T-helper 2 cell (primary cell): ENCODE measurements at places on chromosomes 7 and 10.

DNA sequence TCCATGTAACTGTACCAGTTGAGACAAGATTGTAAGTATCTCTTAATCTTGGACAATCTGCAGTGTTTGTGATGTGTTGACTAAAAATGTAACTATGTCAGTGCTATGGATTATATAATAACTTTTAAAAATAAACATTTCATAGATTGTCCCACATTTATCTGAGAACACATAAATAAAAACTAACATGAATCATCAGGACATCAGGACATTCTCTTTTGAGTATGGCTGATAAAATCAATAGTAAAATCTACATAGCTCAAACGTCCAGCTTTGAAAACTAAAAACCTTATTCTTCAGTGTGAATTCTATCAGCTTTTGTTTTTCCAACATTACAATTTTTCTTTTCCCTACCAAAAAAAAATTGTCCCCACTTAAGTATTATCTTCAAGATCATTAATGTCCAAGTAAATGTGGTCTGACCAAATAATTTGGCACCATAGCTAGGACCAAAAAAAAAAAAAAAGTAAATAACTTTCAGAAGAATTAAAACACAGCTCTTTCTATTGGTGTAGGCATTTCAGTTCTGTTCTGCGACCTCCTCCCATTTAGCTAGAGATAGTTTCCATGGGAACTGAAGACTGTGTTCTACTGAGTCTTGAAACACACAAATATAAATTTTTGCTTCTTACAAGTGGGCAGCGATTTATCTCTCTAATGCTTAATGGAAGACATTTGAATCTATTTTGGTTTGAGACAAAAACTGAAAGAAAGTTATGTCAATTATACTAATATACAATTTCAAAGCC is 123.0 kb upstream of the SGCE start:
- no peak for DNase-seq

DNA sequence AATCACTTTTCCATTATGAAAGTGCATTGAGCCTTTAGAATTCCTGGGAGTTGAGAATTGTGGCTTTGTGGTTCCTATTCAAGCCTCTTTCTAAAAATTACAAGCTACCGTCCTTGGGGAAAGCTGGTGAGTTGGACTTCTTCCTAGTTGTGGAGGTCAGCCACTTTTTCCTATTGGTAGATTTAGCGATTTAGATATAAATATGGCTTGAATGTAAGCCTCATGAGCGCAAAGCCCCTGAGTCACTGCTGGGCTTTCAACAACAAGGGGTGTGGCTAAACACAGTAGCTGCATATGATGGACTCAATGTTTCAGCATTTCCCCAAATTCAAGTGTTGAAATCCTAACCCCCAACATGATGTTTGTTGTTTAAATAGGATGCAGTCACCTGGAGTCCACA is 150.0 kb upstream of the IGFBP3 start:
- no peak for DNase-seq

- DNase-seq: no peak
Observed at GRCh38 chr7:6505685-6506559, 45.3 kb downstream of the GRID2IP start.

DNA sequence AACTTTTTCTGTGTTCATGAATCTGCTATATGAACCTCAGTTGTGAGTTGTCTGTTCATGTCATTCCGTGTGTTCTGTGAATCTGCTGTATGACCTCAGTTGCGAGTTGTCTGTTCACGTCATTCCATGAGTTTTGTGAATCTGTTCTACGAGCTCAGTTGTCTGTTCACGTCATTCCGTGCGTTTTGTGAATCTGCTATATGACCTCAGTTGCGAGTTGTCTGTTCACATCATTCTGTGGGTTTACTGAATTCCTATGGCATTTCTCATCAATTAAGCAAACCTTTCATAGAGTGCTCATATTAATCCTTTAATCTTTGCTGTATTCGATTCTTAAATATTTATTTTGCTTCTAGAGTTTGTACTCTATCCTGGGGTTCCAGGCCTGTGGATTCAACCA is 150.6 kb downstream of the DIP2C start:
- no peak for DNase-seq

DNA sequence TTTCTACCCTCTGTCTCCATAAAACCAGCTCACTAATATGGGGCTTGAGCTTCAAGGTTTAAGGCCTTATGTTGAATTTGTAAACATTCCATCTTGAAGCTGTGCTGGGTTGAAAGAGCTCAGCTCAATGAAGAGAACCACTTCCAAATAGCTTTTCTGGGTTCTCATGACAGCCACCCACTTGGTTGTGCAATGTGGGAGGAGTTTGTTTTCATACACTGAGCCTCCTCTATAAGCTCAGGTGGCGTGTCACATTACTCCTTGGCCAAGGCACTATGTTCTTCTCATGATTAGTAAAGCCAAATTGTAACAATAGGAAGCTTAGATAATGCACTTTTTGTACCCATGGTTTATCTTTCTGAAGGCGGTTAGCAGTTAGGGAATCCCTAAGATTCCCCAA is 265.6 kb downstream of the PTEN start:
- no peak for DNase-seq

DNA sequence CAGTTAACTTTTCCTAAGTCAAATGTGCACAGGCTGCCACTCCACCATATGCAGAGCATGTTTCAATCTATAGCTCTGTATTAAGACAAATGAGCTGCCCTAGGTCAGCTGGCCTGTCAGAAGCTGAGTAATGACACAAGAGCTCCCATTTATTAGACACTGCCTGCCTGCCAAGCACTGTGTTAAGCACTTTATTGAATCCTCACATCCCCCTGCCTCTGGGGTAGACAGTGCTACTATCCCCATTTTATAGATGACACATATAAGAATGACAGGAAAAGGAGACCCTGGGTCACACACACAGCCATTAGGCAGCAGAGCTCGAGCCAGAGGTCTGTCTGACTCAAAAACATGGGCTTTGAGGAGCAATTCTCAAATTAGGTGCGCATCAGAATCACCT is 179.8 kb upstream of the PDE1C start:
- no peak for DNase-seq

- no peak for DNase-seq
Observed at GRCh38 chr10:76401006-76401405, 969.6 kb downstream of the LRMDA start.

- DNase-seq: no peak
Observed at GRCh38 chr10:102409604-102410428, 8.8 kb downstream of the PSD start.

GRCh38 chr10:35563261-35563891 is 41.8 kb upstream of the GJD4 start:
- no peak for DNase-seq

GRCh38 chr7:47576031-47576865 is 5.7 kb downstream of the TNS3 start:
- no peak for DNase-seq

DNA sequence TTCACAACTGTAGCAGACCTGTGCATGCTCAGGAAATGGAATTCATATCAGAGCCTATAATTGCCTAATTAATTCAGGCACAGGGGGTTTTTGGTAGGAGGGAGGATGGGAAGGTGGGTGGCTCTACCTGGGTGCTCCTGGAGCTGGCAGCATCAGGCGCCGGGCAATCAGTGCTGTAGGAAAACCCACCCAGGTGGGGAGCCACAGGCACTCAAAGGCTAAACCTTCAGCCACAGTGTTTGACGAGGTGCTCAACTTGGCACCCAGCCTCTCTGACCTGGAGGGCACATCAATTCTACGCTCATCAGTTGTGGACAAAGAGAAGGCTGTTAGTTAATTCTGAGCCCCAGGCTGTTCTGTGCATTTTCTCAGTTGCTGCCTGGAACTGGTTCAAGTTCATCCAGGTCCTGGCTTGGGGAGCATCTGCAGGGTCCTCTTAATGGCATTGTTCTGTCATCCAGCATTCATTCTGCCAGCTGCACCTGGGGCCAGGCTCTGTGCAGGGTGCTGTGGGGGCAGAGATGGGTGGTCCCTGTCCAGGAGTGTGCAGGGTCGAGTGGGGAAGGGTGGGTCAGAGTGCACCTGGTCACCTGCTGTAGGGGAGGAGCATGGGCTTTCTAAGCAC is 54.1 kb upstream of the NPTX2 start:
- DNase-seq: no peak

DNA sequence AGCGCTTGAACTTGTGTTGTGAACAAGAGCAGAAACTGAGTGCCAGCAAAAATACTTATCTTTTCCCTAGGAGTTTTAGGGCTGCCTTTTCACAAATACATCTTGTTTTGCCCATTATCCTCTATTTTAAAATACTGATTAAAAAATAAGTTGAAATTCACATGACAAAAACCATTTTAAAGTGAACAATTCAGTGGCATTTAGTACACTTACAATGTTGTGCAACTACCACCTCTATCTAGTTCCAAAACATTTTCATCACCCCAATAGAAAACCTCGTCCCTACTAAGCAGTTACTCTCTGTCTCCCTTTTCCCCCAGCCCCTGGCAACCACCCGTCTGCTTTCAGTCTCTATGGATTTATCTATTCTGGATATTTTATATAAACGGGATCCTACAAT is 1.4 kb downstream of the WBP1L start:
- no peak for DNase-seq

- DNase-seq: peak; percentile 60
Observed at GRCh38 chr10:123132576-123133477, 2.9 kb upstream of the HMX3 start.

DNA sequence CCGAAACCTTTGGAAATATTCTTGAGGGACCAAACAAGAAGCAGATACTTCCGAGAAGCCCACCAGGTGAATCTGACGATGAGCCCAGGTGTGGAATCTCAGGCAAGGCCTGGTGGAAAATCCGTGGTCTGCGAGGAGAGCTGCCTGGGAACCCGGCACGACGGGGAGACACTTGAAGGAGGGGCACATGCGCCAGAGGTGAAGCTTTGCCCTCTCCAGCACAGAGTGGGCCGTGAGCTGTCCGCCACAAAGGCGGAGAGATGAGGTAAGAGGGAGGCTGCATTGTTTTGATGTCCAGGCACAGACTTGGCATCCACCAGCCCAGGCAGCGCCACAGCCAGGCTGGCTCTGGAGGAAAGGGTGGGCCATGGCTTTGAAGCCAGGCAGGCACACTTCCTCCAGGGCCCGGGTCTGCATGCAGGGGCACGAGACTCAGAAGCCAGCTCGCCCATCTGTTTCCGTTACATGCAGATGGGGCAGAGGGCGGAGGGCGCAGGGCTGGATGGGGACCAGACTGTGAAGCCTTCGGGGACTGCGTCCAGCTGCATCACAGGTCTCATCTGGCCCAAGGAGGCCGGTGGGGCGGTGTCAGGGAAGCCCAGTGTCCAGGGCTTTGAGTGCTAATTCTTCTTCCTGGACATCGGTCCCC is 45.4 kb downstream of the CALML3 start:
- DNase-seq: no peak

GRCh38 chr10:112689327-112690072 is 242.5 kb downstream of the VTI1A start:
- no peak for DNase-seq

DNA sequence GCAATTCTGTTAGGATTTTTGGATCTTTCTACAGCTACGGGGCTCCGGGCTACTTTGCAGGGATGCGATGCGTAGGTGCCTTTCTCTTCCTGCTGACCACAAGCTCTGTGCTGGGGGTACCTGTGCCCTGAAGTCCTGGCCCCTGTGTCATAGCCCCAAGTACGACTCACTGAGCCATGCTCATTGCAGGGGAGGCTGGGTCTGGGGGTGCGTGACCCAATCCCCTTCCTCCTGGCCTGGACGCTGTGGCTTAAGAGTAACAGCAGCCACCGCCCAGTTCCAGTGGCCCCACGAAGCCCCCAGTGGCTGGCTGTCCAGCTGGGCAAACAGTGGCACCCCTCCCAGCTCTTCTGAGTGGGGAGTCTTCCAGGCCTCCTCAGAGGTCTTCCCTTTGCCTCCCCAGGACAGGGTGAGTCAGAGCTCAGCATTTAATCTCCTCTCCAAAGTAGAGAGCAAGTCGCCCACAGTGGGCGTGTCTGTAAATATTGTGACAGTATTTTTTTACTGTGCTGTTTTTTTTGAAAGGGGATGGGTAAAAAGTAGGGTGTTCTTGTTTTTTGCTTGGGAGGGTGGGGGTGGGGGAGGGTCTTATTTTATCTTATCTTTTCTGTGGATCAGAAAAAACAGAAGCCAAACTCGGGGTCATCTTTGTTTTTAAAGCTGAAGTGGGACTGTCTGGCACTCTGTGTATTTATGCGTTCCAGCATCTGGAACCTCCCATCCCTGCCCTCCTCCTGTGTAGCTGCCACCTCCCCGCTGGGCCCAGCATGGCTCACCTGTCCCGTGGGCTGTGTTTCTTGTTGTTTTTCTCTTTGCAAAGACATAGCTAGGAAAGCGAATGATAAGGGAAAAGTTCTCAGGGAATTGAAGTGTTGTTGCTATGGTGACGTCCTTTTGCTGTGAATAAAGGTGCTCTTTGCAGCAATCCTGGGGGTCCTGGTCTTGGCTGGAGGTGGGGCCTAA is 8.2 kb downstream of the LFNG start:
- DNase-seq: no peak

GRCh38 chr10:15378569-15378968 is 7.5 kb upstream of the FAM171A1 start:
- no peak for DNase-seq

DNA sequence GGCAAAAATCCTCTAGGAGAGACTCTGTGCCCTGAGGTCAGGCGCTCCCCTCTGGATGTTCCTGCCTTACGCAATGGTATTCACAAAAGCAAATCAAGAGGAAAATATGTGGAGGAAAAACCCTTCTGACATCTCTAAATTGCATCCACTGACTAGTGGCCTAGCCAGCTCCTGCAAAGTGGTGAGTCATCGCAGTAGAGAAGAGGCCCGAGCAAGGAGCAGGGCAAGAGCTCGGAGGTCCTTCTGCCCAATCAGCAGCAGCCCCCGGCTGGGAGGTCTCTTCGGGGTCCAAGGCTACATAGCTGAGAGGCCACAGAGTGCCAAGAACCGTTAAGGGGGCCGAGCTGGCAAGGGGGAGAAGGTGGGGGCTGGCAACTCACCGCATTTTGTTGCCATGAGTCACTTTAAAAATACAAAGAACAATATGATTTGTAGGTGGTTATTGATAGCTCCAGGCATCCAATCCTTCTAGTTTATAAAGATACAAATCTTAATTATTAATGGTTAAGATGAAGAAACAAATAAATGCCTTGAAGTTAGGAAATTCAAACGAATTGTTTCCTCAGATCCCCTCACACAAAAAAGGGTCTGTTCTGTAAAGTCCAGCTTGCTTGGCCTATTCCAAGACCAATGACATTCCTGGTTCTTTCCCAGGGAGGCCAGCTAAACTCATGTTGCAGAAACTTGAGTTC is 161.6 kb downstream of the PKD1L1 start:
- DNase-seq: no peak

DNA sequence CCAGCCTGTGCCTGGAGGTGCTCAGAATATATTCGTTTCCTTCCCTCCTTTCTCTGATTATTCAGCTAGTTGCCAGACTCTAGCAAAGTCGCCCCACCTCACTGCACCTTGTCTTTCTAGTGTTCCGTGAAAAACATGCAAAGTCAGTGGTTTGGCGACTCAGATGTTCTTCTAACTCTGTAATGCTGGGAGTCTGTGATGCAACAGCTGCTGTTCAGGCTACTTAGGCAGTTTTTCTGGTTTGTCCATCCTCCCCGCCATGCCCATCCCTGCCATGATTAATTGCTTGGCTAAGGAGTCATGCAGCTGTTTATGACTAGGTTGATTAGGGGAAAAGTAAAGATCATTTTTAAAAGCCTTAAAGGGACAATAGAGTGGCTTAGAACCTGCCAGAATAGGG is 99.4 kb downstream of the MTPN start:
- DNase-seq: no peak
